ENCODE measurements at places on chromosomes 11 and 22.
A peak's percentile ranks its signal among the peaks of the same experiment; 100 is the strongest.

GRCh38 chr11:130519128-130519932 is 70.9 kb downstream of the ADAMTS15 start:
- no peak for DNase-seq

DNA sequence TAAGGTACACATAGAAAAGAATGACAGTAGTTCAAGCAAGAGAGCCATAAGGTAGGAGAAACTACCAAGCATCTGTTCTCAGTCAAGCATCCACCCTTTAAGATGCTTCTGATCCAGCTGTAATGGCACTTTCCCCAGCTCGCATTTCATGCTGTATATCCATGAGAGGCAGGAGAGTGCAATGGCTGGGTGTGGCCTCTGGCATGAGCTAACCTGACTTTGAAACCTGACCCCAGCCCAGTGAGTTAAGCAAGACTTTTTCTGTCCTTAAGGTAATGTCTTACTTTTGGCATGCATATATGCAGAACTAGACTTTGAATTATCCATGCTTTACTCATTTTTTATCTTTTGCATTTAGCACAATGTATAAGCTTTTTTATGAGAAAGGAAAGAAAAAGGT is 79.8 kb upstream of the CNTN5 start:
- DNase-seq, result no peak

DNA sequence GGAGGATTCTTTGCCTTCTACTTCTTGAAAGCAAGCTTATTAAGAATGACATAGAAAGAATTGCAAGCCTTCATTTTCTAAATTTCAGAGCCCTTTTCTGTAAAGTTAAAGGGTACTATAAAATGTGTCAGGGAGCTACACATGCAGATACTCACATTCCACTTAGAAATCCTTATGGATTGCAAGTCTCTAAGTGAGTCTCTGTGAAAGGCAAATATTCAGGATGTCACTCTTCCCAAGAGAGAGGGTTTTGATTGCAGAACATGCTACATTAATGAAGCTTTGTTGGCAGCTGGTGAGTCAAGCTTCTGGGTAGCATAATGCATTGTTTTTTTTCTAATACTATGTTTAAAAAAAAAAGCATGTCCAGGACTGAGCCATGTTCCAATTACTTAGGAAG is 369.2 kb downstream of the DCDC1 start:
- DNase-seq, result no peak

DNA sequence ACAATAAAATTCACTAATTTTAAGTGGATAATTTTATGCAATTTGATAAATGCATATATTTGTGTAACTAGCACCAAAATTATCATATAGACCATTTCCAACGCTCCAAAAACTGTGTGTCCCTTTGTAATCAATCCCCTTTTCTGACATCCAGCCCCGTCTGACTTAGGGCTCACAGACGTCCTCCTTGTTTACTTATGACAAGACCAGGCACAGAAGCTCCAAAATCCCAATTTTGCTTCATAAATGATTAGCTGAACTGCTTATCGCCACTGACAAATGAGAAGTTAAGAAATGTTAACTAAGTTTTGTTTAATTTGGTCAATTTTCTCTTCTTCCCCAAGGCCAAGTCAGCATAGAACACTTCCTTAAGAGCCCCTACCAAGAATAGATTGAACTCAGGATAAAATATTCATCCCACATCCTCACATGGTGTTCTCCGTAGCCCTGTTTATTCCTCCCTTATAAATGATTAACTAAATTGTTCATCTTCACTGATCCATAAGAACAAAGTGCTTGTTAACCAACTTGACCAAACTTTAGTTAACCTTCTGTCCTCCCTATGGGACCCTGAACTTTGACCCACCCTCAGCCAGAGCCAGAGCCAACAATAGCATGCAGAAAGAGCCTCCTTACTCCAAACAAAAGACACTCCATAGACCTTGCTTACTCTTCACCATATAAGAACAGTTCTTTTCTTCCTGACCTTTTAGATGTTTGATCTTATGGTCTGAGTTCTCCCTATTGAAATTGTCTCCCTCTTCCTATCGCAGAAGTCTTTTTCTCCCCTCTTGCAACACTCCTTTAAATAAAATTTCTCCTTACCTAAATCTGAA is 30.8 kb upstream of the GLYAT start:
- no peak for DNase-seq

DNA sequence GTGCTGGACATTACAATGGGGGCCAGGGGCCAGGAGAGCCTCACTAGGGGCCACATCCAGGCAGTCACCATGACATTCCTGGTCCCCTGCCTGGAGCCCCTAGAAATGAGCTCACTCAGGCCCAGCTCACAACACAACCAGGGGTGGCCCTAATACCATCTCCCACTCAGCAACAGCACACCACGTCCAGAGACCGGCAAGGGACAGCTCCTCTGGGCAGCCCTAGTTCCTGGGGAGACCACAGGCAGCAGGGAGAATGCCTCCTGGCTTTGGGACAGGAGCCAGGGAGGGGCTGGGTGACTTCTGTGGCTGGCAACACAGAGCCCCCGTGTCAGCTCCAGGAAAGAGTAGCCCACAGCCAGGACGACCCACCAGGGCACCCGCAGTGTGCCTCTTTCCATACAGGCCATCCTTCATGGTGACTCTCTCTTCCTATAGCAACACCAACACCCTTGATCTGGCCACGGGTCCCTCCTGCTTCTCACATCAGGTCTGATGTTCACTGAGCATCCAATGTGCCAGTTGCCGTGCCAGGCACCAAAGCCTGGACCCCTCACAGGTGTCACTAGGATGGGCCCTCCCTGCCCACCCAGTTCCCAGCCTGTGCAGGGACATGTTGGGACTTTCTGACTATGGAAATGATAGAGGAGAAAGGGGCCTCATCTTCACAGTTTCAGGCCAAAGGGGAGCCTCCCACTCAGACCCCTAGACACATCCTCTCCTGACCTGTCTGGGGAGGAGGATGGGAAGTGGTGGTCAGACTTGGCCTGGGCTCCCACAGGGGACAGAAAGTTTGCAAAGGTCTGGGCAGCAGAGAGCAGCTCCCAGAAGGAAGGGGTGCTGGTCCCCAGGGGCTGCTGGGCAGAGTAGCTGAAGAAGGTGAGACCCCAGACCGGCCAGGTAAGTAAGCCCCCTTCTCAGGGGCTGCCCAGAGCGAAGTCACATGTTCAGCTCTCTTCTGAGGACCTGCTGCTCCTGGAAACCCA is 43.2 kb downstream of the IGLL5 start:
- no peak for DNase-seq

DNA sequence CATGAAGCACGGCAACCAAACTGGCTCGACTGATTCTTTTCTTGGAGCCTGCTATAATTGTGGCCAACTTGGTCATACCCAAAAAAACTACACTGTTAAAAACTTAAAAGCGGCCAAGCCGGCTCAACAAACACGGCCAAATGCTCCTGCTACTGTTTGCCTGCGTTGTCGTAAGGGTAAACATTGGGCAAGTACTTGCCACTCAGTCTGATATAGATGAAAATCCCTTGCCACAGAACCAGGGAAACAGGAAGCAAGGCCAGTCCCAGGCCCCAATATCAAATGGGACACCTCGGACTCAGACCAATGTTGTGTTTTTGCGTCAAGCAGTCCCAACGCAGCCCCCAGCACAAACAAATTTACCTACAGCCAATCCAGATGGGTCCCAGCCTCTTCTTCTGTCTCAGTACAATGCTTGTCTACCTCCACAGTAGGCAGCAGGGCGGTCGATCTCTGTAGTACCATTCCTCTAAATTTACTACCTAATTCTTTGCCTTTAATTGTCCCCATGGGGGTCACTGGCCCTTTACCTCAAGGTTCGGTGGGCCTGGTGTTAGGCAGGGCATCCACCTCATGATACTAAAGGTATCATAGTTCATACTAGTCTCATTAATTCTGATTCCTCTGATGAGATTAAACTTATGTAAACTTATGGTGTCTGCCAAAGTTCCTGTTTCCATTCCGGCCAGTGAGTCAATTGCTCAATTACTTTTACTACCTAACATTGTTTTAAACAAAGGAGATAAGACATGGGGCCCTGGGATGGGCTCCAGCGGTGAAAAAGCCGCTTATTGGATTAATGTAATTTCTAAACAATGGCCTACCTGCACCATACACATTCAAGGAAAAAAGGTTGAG is 3.7 kb upstream of the COMT start:
- no peak for DNase-seq

GRCh38 chr11:130178441-130179339 is 19.1 kb downstream of the ST14 start:
- no peak for DNase-seq

- no peak for DNase-seq
These were observed 39.1 kb upstream of the SHISAL1 start for GRCh38 chr22:44351685-44352377.

- no peak for DNase-seq
These were observed 65.2 kb downstream of the DGCR2 start for GRCh38 chr22:19056951-19057401.

DNA sequence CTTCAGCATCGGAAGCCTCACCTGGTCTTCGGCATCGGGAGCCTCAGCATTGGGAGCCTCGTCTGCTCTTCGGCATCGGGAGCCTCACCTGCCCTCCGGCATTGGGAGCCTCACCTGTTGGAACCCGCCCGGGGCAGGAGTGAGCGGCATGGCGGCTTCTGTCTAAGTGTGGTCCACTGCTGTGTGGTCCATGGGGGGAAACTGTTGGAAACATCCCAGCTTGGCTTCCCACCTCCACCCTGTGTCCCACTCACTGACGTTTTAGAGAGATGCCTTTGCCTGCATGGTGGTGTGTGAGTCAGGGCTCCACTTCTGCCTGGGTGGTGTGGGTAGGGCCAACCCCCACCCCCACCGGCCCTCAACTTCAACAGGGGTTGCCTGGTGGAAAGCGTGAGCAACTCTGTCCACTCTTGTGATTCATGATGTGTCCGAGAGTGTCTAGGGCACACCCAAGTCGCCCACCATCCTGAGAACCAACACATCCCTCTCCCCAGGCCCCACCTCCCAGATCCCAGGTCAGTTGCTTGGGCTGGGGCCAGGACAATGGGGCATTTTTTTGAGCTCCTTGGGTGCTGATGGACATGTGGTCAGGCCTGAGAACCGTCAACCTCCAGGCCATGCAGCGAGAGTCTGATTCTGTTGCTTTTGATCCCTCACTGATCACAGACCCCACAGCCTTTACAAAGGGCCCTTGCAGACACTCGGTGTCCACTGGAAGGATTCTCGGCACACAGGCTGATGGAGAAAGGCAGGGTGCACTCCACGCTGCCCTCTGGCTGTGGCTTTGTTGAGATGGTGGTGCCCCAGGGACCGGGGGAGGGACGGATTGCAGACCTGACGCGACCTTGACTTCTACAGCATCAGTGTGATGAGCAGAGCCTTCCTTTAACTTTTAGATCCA is 406.7 kb downstream of the TBC1D22A start:
- DNase-seq, result no peak

DNA sequence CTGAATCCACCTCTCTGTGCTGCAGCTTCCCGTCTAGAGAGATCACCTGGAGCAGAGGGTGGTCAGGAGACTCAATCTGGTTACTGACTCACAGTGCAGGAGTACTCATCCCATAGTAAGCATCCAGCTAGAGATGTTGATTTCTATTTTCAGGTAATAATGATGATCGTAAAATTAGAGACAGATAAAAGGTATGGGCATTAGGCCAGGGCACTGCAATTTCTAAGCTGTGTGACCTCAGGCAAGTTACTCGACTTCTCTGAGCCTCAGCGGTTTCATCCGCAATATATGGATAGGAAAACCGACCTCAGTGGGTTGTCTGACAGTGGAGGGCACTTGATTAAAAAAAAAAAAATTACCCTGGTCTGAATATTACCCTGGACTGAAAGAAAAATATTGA is 13.8 kb upstream of the SAMM50 start:
- no peak for DNase-seq

GRCh38 chr22:35037089-35037488 is 28.9 kb upstream of the ISX start:
- no peak for DNase-seq

GRCh38 chr11:108872781-108873291 is 208.0 kb downstream of the DDX10 start:
- no peak for DNase-seq

DNA sequence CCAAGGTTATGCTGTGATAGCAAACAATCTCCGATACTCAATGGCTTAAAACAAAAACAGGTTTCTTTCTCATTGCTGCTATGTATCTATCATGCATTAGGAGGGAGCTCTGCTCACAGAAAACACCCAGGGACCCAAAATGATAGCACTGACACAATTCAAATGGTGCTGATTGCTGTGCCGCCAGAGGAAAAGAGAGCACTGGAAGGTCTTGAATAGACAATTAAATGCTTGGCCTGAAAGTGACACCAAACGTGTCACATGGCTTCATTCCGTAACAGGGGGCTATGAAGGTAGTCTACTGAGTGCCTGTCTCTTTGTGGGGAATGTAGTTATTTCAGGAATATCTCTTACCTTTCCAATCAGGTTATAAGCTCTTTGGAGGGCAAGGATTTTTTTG is 94.2 kb downstream of the FAR1 start:
- no peak for DNase-seq

GRCh38 chr11:65787649-65788622 is 1.1 kb downstream of the OVOL1 start:
- peak; percentile 40 for DNase-seq

DNA sequence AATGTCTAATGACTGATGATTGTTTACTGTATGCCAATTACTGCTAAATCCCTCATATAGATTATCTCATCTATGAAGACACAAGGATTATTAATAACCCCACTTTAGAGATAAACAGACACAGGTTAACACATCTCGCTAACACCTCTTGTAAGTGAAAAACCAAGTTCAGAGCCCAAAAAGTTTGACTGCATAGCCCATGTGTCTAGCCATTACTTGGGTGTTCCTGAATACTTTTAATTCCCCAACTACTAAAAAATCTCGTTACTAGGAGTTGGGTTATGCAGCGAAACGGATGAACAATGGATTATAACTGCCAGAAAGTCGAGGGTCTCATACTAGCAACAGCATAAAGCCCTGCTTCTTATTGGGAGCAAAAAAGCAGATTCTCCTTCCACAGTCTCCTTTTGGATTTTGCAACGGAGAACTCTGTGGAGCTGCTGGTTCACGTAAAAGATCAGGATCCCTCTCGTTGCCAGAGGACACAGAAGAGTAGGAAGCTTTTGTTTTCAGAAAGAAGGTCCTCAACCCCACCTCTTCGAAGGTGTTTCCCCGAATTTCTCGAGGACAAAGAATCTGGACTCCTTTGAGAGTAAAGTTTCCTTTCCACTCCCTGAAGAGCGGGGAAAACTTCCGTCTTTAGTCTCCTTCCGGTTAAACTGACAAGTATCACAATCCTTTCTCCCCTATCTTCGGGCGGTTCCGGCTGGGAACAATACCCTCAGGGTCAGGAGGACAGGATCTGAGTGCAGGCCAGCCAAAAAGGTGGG is 979 bp downstream of the ZBED5 start:
- no peak for DNase-seq

- no peak for DNase-seq
These were observed 831 bp downstream of the CD44 start for GRCh38 chr11:35139722-35140282.

- no peak for DNase-seq
These were observed 2.0 kb upstream of the TIMP3 start for GRCh38 chr22:32799496-32799895.

DNA sequence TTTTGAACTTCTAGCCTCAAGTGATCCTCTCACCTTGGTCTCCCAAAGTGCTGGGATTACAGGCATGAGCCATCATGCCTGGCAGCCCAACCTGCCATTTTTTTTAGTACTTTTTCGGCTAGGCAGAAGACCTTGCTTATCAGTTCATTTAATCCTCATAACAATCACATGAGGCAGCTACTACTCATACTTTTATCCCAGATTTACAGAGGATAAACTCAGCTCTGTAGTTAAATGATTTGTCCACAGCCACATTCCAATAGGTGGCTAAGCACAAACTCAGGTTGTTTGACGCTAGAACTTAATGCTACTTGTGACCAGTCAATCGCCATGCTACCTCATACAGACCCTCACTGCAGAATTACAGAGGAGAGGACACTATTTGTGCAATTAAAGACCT is 28.1 kb downstream of the SBF2 start:
- no peak for DNase-seq
